ENCODE measurements at places on chromosomes 7 and 10.

DNA sequence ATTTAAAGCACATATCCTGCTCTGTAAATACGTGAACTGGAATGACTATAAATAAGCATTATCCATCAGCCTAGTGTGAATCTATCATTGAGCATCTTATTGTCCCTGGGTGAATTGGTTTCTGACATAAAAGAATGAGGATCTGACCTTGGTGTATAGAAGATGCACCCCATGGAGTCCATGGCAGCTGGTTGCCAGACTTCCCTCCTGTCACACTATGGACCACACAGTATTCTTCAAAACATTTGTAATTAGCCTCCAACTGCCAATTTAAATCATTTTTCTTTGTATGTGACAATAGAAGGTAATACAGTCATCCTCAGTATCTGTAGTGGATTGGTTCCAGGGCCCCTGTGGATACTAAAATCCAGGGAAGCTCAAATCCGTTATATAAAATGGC is 238.1 kb upstream of the ZWINT start:
- DNase-seq = no peak

GRCh38 chr7:74569501-74570075 is 87.9 kb upstream of the GTF2I start:
- peak; percentile 19 for DNase-seq

- no peak for DNase-seq
Observed at GRCh38 chr7:105649727-105650381, 68.6 kb upstream of the EFCAB10 start.

- no peak for DNase-seq
Observed at GRCh38 chr7:37508118-37508517, 59.5 kb upstream of the ELMO1 start.

GRCh38 chr10:26859241-26860101 is 1.3 kb downstream of the ABI1 start:
- DNase-seq = no peak

GRCh38 chr7:68474661-68475216 is 1123.5 kb upstream of the AUTS2 start:
- DNase-seq = no peak

DNA sequence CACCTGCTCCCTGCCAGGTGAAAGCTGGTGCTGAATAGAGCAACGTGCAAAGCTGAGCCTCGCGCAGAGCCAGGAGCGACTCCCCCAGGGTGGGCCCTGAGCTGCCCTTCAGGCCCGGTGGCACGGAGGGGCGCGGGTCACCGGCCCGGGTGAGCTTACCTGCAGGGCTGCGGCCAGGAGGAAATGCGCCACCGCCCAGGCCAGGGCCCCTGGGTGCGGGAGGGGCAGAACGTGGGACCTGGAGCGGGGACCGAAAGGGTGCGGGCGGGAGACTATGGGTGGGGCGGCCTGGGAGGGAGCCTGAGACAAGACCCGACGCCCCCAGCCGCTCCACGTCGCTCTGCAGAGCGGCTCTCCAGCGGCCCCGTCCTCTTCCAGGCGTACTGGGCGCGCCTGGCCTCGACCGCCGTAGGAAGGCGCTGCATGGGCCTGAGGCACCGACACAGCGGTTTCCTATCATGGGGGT is 122.1 kb downstream of the BTAF1 start:
- no peak for DNase-seq
